C1 segment of cervical spinal cord (tissue), 14 donors: ENCODE measurements at places on chromosomes 7 and 10.

DNA sequence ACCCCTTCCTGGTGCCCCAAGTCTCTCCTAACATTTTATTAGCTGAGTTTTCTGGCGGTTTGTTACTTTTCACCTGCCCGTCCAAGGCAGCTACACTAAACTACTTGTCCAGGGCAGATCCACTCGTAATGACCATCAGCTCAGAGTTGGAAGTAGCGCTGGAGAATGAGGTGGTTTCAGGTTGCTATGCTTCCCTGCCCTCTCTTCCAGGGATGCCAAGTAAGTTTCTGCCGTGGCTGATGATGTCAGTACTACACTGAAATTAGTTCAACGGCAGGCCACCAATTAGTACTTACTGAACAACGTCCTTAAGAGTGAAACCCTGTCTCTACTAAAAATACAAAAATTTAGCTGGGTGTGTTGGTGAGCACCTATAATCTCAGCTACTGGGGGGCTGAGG lies 55.2 kb downstream of the DIP2C start:
- DNase-seq, result no peak

DNA sequence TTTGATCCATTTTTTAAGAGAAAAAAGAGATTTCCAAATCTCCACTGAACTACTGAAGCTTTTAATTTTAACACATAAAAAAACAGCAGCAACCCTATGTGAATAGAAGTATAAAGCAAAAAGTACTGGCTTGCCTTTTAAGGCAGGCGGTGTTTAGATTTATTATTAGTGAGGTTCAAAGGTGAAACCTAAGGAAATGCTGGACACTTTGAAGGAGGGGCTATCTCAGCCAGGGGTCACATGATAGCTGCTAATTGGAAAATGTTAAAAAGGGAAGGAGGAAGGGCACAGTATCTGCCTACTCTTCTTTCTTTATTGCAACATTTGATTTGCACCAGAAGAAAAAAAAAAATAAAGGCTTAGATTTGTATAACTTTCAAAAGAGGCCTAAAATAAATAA lies 183.8 kb downstream of the SKAP2 start:
- DNase-seq, result no peak

DNA sequence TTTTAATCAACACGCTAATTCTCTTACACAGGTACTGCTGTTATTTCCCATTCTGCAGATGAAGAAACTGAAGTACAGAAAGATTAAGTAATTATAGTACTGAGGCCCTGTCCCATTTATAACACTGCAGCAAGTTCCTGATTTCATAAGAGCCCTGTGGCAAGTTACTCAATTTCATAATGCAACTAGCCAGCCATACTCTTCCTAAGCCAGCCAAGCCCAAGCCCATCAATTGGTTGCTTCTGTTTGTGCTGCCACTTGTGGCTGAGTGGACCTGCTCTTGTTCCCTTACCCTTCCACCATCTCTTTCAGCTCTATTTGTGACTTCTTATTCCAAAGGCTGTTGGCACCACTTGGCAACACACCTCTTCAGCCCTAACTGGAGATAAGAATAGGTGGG lies 19.7 kb upstream of the PRPF18 start:
- DNase-seq, result no peak

- no peak for DNase-seq
Measured at GRCh38 chr7:2872296-2872874, 28.3 kb upstream of the GNA12 start.

DNA sequence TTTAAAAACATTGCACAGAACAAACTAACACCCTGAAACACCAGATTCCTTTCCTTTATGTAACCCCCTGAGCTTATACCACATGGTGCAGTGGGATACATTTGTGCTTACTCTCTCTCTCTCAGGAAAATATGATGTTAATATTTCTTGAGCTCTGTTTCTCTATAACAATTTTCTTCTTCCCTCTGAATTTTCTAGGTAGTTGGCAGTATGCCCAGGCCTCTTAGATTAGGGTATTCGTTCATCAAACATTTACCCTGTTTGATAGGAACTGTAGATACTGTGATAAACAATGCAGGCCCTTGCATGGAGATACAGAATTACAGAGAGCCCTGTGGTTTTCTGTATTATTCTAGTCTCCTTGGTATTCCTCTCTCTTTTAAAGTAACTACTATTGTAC lies 567.8 kb downstream of the IPMK start:
- DNase-seq, result no peak

- DNase-seq, result no peak
Measured at GRCh38 chr7:37006764-37007163, 282.5 kb upstream of the AOAH start.

DNA sequence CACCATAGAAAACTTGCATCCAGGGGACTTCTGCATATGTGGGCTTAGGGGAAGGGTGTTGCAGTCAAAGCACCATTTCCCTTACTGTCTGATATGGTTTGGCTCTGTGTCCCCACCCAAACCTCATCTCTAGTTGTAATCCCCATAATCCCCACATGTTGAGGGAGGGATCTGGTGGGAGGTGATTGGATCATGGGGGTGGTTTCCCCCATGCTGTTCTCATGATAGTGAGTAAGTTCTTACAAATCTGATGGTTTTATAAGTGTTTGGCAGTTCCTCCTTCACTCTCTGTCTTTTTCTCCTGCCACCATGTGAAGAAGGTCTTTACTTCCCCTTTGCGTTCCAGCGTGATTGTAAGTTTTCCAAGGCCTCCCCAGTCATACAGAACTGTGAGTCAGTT lies 177.4 kb downstream of the ADK start:
- DNase-seq, result no peak

GRCh38 chr7:108284349-108285002 lies 154.3 kb upstream of the LAMB4 start:
- DNase-seq, result no peak

GRCh38 chr10:88088441-88089340 lies 225.3 kb downstream of the PTEN start:
- no peak for DNase-seq

GRCh38 chr7:154990964-154991540 lies 11.9 kb downstream of the PAXIP1 start:
- DNase-seq, result no peak

- no peak for DNase-seq
Measured at GRCh38 chr7:152149363-152149762, 123.9 kb downstream of the GALNT11 start.

GRCh38 chr10:118742032-118742431 lies 12.7 kb downstream of the CACUL1 start:
- no peak for DNase-seq

DNA sequence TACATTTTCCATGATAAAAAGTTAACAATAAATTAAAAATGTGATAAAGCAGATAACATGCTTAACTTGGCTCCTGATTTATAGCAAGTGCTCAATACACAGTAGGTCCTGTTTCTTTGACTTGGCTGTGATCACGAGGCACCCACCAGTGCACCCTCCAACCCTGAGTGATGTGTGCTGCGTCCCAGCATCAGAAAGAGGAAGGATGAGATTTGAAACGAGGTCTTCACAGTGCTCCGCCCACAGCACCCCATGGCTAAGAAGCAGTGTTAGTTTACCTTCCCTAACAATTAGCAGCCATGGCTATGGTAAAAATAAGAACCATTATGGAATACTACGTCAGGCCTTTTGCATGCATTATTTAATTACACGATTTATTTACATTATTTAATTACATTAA lies 292.0 kb upstream of the ZMIZ1 start:
- DNase-seq, result no peak

- no peak for DNase-seq
Measured at GRCh38 chr10:117685431-117685830, 142.9 kb downstream of the EMX2 start.

DNA sequence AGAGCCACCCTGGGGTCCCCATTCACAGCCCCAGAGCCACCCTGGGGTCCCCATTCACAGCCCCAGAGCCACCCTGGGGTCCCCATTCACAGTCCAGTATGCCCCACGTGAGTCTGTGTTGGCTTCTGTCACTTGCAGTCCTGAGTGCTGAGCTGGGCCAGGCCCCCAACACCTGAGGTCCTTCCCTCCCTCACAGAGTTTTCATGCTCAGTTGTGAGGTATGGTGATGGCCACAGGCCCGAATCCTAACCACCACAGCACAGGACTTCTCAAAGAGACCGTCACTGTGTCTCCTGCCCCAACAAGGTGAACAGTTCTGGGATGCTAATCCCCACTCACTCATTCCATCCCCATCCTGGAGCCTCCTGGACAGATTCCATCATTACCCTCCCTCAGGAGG lies 239.2 kb downstream of the PTPRN2 start:
- no peak for DNase-seq

DNA sequence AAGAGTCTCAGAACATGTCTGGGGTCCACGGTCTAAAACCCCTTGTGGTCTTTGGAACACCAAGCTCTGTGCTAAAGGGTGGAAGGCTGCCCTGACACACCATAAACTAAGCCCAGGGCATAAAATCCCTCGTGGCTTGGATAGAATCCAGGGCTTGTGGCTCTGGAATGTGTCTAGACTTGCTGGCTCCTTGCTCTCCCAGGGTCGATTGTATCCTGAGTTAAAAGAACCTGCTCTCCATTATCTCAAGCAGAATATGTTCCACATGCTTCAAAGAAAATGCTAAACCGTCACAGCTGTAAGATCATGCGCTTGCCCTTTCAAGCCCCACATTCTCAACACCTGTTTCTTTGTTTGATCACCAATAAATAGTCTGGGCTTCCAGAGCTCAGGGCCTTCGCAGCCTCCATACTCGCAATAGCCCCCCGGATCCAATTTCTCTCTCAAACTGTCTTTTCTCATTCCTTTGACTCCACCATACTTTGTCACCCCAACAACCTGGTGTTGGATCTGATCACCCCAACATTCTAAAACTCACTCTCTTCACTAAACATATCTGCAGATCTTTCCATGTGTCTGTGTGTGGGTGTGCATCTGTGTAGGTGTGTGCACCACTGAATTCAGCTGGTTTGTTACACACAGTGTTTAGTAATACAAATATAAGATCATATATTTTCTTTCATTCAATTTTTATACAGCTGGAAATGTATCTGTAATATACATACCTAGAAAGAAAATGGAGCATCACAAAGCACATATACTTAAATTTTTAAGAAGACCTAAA lies 238.5 kb downstream of the ZMYND11 start:
- DNase-seq, result no peak
